ENCODE measurements at places on chromosomes 11 and 22.

DNA sequence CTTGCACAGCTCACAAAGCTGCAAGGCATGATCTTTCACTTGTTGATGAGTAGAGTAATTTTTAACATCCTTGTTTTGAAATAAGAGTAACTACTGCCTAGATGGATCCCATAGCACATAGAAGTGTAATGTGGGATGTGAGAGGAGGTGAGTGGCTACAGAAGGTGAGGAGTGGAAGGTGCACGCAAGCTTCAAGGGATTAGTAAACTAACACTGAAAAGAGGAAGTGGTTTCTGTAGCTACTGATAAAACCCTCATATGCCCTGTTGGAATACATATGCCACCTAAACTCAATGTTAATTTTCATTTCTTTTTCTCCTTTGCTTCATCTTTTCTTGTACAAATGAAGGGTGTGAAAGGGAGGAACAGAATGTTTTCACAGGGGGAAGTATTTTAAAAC lies 22.0 kb upstream of the CTSC start:
- DNase-seq, result no peak

GRCh38 chr22:33049119-33049729 lies 9.0 kb downstream of the SYN3 start:
- peak; percentile 56 for DNase-seq

GRCh38 chr11:45843158-45843924 lies 3.9 kb upstream of the CRY2 start:
- DNase-seq, result peak; percentile 86

DNA sequence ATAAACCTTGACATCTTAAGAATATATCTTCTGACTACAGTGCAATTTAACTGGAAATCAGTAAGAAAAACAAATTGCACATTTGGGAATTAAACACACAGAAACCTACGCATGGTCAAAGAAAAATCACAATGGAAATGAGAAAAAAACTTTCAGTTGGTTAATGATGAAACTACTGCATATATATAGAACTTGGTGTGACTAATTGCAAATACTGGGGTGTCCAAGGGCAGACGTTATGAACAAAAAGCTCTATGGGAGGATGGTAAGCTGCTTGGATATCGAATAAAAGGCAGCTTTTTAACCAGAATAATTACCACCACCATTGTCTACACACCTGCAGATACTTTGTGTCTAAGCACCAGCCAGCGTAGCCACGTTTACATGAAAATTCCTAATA lies 791 bp downstream of the GDPD4 start:
- DNase-seq, result no peak

DNA sequence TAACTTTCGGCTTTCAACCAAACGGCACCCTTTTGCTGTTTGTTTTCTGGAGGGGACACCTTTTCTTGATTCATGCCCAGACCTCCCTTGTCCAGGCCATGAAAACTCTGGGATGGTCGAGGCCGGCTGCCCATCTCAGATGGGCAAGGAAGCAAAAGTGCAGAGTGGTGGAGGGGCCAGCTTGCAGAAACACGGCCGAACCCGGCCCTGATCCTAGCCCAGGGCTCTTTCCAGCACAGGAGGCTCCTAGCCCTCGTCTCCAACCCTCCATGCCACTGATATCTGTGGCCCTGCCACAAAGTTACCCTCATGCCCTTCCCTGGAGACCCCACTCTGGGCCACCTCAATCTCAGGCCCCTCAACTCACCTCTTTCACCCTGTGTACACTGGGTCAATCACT lies 18.9 kb upstream of the SLC22A12 start:
- no peak for DNase-seq

DNA sequence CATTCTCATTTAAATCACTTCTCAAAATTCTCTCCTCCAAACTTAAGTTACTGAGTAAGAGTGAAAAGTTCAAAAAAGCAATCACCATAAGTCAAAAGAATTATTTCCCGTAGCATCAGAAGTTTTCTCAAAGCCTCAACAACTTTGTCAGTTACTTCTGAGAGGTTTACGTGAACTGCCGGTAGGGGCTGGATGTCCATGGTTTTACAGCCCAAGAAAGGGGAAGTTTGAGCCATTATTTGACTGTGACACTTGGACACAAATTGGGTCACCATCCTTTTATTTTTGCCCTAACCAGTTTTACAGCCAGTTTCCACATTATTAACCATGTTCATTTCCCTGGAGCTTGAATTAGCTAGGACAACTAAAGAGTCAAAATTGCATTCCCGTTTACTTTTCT lies 7.5 kb downstream of the POU2AF3 start:
- DNase-seq, result no peak

DNA sequence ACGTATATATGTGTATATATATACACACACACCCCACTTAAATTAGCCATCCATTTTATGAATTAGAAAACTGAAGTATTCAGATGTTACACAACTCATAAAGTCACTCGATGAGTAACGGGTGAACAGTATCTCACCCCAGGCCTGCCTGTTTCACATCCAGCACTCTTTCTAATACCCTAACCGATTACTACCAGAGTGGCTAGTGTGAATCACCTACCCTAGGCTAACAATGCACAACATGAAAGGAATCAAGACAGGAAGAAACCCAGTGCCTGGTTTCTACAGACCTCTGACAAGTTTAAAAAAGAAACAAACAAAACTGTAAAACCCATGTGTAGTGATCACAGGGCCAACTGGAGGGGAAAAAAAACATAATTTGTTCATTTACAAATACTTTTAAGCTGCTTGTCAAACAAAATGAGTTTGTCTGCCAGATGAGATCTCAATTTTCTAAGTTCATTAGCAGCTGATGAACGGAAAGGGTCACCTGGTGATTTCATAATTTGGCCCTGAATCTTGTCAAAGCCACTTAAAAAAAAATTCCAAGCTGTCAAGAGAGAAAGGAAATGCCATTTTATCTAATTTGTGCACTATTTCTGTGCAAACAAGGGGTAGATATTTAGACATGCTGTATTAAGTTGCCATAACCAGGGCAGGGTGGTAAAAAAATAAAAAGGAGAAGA lies 134.8 kb downstream of the LARGE1 start:
- DNase-seq, result no peak
